ENCODE measurements at places on chromosomes 6 and 20.

DNA sequence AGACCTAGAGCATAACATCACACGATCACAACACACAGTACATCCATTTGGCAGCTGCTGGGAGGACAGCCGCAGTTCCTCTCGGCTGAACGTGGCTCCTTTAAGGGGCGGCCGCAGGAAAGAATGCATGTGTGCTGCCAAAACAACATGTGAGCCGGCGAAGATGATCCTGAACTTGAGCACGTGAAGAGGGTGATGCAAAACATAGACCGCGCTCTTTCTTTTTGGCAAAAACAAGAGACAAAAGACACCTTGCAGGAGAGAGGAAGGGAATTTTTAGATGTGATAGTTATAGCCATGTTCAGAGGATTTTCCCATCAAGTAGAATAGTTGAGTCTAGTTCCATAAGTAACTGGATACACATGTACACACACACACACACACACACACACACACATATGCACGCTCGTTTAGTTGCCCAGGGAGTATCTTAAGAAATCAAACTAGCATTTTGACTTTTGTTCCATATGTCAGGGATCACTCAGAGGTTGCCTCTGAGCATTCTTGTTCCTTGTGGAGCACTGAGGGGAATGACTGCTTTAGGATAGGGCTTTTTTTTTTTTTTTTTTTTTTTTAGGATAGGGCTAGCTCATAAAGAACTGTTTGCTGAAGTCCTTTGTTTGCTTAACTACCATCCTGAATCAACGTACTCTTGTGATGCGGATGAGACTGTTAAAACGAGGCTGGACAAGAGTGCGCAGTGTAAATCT lies 21.7 kb upstream of the RANBP9 start:
- peak; percentile 96 for DNase-seq

DNA sequence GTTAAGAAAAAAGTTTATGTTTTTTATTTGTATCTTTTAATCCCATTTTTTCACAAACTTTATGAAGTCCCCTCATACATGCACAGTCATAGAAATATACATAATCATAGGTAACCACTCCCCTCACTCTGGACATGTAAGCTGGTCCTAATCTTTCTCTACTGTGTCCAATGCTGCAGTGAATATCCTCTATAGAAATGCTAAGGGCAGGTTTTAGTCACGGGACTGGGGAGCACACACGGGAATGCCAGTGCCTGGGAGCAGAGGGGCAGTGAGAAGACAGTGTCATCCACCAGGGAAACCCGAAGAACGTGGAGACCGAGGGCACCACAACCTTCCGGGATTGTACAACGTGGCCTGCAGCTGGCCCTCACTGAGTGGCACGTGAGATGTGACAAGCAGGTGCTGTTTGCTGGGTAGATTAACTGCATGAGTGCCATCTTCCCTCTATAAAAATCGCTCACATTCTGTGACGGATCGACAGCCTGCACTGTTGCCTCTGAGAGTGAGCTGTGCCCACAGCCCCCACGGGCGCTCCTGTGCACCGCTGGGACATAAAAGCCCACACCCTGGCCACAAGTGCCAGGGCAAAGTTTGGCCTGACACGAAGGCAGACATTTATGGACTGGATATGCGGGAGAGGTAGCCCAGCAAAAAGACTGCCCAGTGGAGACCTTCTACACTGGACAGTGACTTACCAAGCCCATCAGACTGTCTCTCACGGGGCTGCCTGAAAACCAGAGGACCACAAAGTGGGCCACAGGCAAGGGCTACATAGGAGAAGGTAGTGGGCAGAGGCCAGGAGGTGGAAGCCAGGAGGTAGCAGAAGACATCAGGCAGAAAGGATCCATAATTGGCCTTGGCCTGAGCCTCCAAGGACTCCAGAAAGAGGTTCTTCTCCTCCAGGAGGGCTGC lies 63.2 kb downstream of the FGD2 start:
- no peak for DNase-seq

- peak; percentile 77 for DNase-seq
Observed at GRCh38 chr6:82045965-82046756, 201.4 kb downstream of the IBTK start.

- no peak for DNase-seq
Observed at GRCh38 chr6:92922216-92922806, 497.0 kb downstream of the EPHA7 start.

DNA sequence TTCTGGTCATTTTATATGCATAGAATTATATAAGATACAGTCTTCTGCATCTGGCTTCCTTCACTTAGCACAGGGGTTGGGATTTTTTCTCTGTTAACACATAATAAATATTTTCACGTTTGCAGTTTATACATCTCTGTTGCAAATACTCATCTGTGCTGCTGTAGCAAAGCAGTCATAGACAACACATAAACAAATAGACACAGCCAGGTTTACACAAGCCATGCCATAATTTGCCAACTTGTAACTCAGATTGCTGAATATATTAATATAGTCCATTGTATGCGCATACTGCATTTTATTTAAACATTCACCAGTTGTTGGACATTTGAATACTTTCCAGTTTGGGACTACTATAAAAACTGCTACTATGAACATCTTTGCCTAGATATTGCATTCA lies 35.0 kb downstream of the LMBRD1 start:
- no peak for DNase-seq

DNA sequence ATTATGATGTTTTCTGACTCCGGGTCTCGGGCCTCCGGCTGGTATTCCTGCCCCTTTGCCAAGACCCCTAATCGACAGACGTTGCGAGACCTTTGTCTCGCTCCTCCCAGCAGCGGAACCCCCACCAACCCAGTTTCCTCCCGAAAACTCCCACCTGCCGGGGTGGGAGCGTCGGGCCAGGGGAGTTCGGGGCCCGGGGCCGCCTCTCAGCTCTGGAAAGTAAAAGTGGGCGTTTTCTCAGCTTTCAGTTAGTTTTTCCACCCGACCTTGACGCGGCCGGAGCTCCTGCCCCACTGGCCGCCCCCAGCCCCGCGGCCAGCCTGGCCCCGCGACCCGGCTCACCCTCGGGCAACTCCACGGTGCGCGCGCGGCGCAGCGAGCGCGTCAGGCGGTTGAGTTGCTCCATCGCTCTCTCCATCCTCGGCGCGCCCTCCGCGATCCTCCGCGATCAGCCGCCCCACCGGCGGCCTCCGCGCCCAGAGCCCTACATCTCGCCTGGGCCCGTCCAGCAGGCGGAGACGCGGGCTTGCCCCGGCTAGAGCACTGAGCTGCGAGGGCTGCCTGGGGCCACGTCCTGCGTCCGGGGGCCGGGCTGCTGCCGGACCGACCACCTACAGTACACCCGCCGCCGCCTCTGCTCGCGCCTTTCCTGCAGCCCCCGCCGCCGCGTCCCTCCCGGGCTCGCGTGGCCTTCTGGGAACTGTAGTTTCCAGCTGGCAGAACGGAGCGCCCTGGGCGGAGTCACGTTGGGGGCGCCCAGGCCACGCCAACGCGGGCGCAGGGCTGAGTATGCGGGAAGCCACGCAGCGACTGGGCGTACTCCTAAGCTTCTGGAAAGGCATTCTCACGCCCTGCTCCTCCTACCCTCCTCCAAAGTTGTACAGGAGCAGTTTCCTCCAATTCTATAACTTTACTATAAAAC lies at the start of gene HACE1:
Gene HACE1 (minus strand): TSS at position 695 of the 922 bp plus-strand sequence. CDS start 277 bp downstream, at position 418.
- DNase-seq = peak; percentile 87

- peak; percentile 63 for DNase-seq
Observed at GRCh38 chr20:4152696-4153235, 137.4 kb upstream of the RNF24 start.

GRCh38 chr20:38395165-38395564 lies 40.0 kb downstream of the SNHG17 start:
- DNase-seq = peak; percentile 41

- no peak for DNase-seq
Observed at GRCh38 chr6:150887978-150888563, 22.6 kb downstream of the MTHFD1L start.

DNA sequence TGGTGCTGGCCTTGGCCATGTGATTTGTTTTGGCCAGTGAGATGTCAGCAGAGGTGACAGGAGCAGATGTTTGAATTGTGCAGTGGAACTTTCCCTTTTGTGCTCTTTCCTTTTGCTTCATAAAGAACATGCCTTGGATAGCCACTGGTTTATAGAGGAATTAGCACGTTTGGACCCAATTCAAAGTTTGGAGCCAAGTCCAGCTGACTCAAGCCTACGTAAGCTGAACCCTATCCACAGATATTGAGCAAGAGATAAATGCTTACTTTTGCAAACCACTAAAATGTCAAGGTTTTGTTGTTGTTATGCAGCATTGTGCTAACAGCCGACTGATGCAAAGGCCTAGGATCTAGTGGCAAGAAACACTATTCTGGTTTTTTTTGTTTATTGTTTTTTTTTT lies 230.9 kb upstream of the CITED2 start:
- peak; percentile 98 for DNase-seq

DNA sequence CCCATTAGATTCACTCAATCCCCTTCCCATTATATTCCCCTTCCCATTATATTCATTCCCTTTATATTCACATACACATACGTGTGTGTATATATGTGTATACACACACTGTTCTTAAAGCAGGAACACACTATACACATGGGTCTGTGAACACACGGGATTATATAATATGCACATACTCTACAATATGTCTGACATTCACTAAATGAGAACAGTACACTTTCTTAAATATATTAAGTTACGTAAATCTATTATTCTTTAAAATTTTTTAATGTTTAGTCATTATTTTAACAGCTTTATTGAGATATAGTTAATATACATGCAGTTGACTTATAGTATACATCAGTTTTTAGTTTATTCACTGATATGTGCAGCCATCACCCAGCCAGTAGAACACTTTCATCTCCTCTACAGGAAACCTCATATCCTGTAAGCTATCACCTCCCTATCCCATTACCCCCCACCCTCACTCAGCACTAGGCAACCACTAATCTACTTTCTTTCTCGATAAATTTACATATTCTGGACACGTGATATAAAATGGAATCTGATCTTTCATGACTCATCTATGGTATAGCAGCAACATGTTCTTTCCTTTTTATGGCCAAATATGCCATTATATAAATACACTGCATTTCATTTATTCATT lies 13.9 kb upstream of the SUMO4 start:
- DNase-seq = no peak

Measured in fibroblast of the aortic adventitia (primary cell).